Fibroblast of villous mesenchyme (primary cell): ENCODE measurements at places on chromosomes 3 and 15. TPM values are rescaled to one million over a fixed set of nuclear protein-coding genes. Genes with fewer than 3 reads are reported as not detected.

DNA sequence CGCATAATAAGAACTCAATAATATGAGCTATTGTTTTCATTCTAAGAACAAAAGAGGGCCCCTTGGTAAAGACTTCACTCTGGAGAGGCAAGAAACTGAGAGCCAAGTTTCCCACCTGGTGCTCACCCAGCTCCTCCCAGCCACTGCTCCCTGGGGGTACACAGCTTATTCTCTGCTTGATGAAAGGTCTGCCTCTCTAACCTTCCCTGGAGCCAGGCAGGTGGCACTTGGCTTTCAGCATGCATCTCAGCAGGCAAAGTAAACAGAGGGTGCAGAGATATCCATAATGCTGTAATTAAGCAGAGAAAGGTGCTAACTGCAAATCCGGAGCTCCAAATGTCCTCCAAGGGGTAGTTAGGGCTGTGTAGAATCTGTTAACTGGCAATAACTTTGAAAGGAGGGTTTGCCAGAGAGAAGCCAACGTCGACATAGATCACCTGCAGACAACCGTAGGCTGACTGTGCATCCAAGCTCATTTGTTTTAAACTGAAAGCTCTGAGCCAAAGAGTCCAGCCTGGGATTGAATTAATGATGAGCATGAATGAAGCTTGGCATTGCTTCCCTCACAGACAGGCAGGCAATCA, 159.6 kb upstream of the PROK2 start:
- no peak for DNase-seq

- DNase-seq: no peak
Measured at GRCh38 chr3:152458376-152459117, 189.8 kb downstream of the MBNL1 start.

DNA sequence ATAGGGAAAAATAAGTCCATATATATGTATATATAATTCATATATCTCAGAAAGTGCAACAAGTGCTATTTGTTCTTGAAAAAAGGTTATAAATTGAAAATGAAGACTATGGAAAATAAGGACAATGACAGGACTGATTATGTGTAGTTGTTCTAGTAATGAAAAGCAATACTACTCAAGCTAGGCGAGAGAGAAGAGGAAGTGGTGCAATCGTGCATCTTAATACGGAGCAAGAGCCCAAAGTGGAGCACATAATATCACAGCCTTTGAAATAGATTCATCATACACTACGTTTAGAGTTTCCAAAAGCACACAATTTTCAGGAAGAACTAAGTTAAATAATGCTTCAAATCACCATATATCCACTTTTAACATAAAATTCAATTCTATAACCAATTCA, 87.9 kb downstream of the ULK4 start:
- no peak for DNase-seq

GRCh38 chr15:56831467-56832005, 86.9 kb upstream of the TCF12 start:
- no peak for DNase-seq

- DNase-seq: peak; percentile 84
Measured at GRCh38 chr3:50237754-50238548, 1.9 kb downstream of the GNAI2 start.

The GUCA1C gene
- total RNA-seq: not detected in 2 replicates

The SLC6A20 gene
- total RNA-seq: not detected in 2 replicates

The ZBTB47 gene
- total RNA-seq: 25.4 and 25.9 TPM in 2 replicates

The LACTB gene
- 31.6 and 63.5 TPM in 2 replicates for total RNA-seq
